ENCODE measurements at places on chromosomes 7 and 10. TPM values are rescaled to one million over a fixed set of nuclear protein-coding genes. Genes with fewer than 3 reads are reported as not detected.

- DNase-seq: no peak
Observed at GRCh38 chr10:112755446-112756234, 194.4 kb upstream of the TCF7L2 start.

ODAD2 gene
- polyA plus RNA-seq: 3.2 TPM

- DNase-seq: no peak
Observed at GRCh38 chr7:93861325-93861949, 29.1 kb downstream of the TFPI2 start.

LIPM gene
- not detected for polyA plus RNA-seq

GRCh38 chr7:139931190-139931934, 102.3 kb downstream of the TBXAS1 start:
- DNase-seq: no peak

DNA sequence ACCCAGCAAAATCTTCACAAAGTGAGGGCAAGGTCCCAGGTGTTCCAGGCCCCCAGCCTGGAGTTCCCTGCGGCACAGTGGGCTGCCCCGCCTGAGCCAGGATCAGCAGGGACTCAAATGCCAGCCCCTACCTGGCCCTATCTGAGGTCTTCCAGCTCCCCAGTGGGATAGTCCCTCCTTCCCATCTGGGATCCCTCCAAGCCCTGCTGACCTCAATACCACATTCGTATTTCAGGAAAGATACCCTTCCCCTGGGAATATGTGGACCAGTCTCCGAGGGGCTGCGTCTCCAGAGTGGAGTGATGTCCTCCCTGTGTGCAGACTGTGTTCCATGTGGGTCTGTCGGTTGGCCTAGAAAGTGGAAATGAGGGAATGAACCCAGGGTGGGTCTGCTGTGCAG, 40.9 kb downstream of the ELFN1 start:
- no peak for DNase-seq

GRCh38 chr10:718143-718700, 28.8 kb upstream of the DIP2C start:
- no peak for DNase-seq

ACSM6 gene
- polyA plus RNA-seq: 0.50 TPM

DNA sequence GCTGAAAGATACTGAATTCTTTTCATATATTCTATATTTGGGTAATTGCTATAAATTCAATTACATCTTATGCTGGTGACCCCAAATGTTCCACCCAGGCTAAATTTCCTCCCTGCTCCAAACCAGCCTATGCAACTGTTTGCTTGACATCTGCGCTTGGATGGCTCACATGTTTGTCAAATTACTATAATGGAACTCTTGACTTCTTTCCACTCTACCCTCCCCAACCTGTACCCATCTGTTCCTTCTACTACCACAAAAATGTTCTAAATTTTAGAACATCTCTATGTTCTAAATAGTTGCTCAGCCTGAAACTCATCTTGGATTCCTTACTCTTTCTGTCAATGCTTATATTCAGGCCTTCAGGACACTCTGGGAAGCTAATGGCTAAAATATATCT, 249.9 kb upstream of the SMIM30 start:
- no peak for DNase-seq

DNA sequence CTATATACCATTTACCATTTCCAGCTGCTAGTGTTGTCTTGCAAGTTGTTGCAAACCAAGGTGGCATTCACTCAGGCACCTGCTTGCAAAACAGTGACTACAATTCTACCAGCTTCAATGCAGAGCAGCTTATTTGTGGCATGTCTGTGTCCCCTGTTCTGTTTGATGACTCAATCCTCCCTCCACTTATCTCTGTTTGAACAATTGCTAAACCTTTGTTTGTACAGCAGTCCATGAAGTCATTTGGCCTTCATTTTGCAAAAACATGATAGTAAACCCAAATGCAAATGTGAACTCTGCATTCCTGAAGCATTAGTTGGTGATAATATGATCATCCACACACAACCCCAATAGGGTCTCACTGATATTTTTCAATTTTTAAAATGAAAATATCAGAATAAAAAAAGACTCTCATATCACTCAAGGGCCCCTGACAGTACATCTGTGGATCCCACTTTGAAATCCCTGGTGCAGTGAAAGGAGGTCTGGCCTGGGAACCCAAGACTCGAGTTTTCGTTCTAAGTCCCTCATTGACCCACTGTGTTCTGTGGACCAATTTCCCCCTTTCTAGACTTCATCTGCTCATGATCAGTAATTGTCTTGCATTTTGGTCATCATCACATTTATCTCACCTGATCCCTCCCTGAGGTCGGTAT, 425.4 kb downstream of the RPS24 start:
- no peak for DNase-seq

DNA sequence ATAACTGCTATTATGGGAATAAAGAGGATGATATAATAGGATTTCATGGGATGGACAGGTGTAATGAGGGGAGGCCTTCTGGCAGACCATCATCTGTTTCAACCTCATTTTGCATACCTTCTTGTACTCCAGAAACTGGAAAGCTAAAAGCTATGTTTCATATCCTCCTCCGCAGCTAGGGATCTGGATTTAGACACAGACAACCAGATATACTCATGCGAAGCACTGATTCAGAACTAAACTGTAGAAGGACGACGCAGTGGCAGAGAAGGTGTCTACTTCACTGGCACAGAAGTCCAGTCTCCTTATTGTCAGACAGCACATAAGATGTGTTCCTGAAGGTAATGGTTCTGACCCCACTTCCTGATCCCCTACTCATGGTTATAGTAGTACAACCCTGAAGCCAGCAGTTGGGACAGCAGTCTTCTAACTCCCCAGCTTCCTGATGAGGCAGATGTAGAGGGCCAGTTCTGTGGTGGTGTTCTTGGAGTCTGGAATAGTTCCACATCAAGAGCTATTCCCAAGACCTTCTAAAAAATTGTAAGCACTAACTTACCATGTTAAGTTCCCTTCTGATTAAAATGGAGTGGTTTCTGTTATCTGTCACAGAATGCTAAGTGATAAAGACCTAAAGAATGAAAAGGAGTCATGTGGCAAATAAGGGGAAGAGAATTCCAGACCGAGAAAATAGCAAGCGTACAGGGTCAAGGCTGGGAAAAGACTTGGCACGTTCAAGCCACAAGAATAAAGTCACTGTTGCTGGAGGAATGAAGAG, 550.3 kb downstream of the GRM8 start:
- DNase-seq: no peak

DNA sequence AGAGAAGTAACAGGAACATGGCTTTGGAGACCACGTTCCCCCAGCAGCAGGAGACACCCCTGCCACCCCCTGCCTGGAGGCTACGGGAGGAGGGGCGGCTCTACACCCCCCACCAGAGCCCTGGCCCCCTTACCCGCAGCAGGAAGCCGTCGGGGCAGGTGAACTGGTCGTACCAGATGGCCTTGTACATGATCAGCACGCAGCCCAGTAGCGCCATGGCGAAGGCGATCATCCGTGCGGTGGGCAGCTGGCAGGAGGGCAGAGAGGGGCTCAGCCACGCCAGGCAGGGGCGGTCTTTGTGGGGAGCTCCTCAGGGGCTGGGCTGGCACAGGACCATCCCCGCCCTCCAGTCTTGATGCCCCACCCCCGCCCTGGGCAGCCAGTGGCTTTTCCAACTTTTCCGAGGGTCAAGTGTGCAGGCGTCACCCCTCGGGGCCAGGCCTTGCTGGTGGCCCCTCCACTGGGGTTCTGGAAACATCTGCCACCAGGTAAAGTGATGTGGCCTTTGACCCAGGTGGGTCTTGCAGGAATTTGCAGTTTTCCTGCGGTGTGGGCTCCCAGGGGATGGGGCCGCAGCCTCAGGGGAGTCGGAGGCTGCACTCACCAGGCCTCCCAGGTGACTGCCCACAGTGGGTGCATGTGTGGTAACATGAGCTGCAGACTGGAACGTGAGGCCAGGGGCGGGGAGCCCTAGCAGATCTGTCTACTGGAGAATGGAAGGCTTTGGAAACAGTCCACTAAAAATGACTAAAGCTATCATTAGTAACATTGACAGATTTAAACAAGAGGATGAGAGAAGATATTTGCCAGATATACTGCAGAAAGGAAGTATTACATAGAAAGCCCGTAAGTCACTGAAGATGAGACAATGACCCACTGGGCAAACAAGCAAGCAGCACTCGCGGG, 9.7 kb downstream of the CALY start:
- DNase-seq: no peak

DNA sequence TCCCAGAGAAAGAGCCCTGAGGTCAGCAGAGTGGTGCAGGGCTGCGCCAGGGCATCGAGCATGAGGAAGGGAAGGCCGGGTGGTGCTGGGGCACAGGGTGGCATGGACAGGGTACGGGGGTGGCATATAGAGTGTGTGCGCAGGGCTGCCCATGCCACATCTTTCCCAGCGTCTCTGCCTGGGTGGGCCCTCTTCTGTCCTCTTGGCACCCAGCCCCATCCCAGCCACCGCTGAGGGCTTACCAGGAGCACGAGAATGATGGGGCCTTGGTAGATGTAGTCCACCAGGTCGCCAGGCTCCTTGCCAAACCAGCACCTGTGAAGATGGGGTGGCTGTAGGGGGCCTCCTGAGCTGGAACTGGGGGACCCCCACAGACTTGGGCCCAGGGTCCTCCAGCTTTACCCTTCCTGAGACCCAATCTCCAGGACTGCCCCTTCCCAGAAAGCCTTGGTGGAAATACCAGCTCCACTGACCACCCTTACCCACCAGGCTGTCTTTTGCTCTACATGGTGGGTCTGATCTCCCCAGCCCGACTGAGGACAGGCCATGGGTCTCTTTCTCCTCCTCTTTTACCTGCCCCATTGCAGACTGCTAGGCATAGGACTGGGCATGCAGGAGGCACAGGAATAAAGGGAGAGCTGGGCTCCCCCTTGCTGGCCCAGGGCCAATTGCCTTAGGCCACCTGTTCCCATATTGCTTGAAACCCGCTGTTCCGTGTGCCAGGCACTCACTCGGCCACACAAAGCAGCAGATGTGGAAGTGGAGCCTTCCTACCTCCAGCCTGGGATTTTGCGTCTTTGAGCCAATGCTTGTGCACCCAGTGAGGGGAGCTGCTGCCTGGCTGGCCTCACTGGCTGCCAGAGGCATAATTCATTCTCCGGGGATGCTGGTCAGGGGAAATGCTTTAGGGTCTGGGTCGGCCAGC, 21.7 kb downstream of the CRHR2 start:
- DNase-seq: no peak

DNA sequence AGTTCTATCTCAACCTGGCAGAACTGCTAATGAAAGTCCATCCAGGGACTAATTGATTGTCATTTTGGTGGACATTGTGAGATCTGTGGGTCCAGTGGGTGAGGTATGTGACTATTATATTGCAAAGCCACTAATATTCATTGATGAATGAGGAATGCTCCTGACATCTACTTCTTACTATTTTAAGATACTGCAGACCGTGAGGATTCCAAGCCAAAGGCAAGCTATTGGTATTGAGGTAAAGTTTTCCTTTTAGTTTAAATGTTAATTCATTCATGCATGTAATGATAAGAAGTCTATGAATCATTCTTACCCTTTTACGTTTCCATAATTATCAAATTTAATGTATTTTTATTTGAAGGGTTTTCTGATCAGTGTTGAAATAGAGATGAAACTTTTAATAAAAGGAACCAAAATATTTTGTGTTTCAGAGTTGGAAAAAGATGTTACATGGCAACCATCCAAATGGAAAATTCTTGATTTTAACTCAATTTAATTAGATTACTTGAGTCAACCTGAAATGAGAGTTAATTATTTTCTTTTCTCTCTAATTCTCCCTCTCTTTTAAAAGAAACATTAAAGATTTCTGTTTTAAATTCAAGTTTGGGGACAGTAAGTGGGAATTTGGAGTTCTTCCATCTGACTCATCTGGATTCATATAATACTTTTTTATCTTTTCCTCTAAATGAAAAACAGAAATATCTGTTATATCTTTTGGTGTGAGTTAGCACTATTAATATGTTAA, 39.6 kb downstream of the NUP205 start:
- DNase-seq: no peak

OTUD1 gene
- polyA plus RNA-seq: 22.6 TPM

- no peak for DNase-seq
Observed at GRCh38 chr7:82080254-82080927, 310.5 kb upstream of the HGF start.

- no peak for DNase-seq
Observed at GRCh38 chr7:124989911-124990310, 60.3 kb upstream of the POT1 start.

CFAP58 gene
- polyA plus RNA-seq: 0.95 TPM

DNA sequence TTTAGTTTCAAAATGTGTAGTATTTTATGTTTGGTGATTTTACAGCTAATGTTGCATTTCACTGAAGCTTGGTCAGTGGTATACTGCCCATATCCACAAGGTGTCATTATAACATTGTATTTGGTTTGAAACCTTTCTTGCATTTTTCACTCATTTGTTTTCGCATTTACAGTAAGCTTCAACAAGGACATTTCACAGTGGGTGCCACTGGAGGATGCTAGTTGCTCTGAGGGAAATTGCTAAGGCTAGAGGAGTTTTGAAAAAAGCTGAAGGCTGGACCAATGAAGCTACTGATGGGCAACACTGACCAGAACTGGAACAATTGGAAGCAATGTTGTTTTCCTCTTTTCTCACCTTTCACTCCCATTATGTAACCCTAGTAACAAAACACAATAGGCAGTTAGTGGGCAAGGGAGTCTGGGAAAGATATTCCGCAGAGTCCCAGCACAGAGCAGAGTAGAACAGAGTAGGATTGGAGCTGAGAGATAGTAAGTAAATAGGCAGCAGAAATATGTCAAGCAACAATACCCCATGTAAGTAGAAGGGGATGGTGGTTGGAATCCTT, 23.6 kb upstream of the SRI start:
- no peak for DNase-seq

- DNase-seq: no peak
Observed at GRCh38 chr7:148223738-148224137, 366.8 kb upstream of the C7orf33 start.

DIP2C gene
- 21.1 TPM for polyA plus RNA-seq

NPSR1 gene
- polyA plus RNA-seq: 0.14 TPM

HECW1 gene
- 10.1 TPM for polyA plus RNA-seq

DNA sequence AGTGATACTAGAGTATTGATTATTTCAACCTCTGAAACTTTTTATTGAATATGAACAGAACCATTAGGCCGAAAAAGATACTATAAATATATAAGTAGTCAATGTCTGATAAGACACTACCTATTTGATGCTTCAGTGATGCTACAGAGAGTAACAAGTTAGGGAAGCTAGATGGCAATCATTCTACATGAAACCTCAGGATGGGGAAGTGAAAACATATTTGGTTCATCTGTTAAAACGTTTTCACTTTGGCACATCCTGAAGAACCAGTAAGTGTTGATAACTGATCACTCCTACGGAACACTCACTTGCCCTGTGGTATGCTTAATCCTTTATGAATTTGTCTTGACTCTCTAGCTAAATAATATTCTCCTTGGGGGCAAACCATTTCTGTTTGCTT, 1064.9 kb downstream of the NXPH1 start:
- DNase-seq: no peak

HOXA11 gene
- polyA plus RNA-seq: 40.7 TPM

CALHM2 gene
- polyA plus RNA-seq: 11.8 TPM

- no peak for DNase-seq
Observed at GRCh38 chr7:14602851-14603250, 299.7 kb downstream of the DGKB start.

PRR15 gene
- polyA plus RNA-seq: 8.1 TPM

DNA sequence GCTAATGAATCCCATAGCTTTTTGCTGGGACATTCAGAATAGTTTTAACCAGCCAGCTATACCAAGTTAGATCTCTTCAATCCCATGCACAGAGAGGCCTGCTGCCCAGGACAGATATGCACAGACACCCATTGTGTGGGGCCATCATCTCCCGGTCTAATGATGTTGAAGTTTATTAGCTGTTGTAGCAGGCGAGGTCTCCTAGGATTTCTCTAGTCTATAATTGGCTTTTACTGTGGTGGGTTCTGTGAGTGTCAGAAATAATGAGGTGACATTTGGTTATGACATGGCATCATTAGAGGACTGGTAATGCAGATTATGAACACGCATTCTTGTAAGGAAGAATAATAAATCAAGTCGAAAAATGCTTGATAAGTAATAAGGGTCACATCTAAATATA, 81.4 kb upstream of the PLPP4 start:
- no peak for DNase-seq

Data from left renal pelvis (tissue), 4 donors.